ENCODE measurements at places on chromosomes 7 and 10. TPM values are rescaled to one million over a fixed set of nuclear protein-coding genes. Genes with fewer than 3 reads are reported as not detected.
A peak's percentile ranks its signal among the peaks of the same experiment; 100 is the strongest.

- peak; percentile 66 for DNase-seq
These were observed at the start of gene TWIST1 for GRCh38 chr7:19117091-19117869. Gene TWIST1 (minus strand): TSS chr7:19117636. CDS start chr7:19117321, 315 bp downstream.

DNA sequence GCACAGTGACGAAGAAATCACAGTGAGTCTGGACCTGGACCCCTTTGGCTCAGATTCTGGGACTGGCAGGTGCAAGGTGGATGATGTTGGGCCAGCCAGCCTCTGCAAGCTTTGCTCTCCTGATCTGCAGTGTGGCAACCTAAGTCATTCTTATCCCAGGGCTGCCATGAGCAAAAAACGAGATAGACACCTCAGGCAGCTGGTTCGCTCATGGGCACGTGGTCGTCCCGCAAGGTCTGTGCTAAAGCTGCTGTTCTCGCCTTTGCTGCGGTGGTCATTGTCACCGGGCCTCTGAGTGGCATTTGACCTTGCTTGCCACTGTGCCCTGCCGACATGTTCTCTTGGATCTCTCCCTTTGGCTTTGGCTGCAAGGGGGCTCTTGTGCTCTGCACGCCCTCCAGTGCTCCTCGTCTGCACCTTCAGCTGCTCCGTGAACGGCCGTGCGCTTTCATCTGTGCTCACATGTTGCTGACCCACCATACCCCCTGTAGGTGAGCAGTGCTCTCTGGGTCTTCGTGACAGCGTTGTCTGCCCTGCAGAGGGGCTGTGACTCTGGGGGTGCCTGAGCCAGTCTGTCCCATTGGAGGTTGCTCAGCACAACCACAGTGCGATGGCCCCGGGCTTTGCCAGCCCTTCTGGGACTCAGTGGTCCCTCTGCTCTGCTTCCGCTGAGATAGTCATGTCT is 317.0 kb downstream of the GLRX3 start:
- DNase-seq, result no peak

The FGL2 gene
- 10.9 TPM for total RNA-seq

DNA sequence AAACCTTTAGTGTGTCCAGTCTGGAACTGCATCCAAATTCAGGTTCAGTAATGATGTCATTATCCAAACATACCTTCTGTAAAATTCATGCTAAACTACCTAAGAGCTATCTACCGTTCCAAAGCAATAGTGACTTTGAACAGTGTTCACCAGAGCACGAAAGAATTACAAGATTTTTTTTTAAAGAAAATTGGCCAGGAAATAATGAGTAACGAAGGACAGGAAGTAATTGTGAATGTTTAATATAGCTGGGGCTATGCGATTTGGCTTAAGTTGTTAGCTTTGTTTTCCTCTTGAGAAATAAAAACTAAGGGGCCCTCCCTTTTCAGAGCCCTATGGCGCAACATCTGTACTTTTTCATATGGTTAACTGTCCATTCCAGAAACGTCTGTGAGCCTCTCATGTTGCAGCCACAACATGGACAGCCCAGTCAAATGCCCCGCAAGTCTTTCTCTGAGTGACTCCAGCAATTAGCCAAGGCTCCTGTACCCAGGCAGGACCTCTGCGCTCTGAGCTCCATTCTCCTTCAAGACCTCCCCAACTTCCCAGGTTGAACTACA is 694 bp upstream of the FAS start:
- DNase-seq, result peak; percentile 58

The CCDC172 gene
- not detected for total RNA-seq

The COL13A1 gene
- 4.9 TPM for total RNA-seq

The GRK5 gene
- 16.7 TPM for total RNA-seq

The CLCN1 gene
- 0.31 TPM for total RNA-seq

The INA gene
- total RNA-seq, result 2.0 TPM

GRCh38 chr7:3980300-3980643 is 679.2 kb downstream of the SDK1 start:
- no peak for DNase-seq

DNA sequence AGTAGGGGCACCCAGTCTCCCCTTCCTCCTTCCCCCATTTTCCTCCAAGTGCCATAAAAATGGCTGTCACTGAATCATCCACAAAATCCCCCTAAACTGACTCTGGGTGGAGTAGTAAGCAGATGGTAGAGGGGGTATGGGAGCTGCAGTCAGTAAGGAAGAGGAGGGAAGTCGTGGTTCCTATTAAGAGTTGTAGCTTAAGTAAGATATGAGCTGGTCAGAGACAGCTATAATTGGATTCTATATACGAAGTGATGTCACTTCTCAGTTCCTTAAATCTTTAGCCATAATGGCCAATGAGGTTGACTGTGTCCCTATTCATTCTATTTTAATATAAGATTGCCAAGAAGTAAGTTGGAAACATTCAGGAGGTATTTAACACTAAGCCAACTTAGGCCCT is 131.7 kb downstream of the SLC16A9 start:
- no peak for DNase-seq

The NRF1 gene
- 32.4 TPM for total RNA-seq

The TMEM213 gene
- not detected for total RNA-seq

DNA sequence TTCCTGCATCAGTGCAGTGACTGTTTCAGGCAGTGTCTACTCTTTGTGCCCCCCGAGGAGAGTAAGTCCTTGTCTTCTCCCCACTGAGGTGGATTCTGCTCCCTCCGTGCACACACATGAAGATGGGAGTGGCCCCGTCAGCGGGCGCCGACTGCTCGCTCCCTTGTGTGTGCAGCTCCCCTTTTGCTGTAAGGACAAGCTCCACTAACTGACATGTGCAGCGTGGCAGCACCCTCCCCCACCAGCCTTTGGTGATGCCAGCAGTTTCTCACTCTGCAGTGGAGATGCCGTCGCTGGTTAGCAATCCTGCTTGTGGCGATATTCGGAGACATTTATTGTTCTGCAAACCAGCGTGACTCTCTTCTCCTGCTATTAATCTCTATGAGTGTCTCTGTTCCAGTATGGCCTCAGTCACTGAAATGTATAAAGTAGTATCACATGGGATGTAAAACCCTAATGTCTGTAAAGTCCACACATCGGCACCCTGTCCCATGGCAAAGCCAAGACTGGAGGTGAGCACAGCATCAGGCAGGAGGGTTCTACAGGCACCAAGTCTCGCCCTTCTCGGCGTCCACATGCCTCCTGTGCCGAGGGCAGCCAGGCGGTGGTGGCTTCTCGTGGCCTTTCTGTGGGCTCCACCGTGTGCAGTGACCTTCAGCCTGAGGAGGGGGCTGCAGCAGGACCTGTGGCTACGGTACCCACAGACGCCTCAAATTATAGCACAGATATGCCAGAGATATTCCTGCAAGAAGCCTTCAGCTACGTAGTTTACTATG is 202.7 kb downstream of the EBF3 start:
- peak; percentile 29 for DNase-seq

GRCh38 chr7:50295133-50295532 is 9.4 kb upstream of the IKZF1 start:
- DNase-seq, result no peak

- no peak for DNase-seq
These were observed 89.9 kb upstream of the BTBD16 start for GRCh38 chr10:122181041-122181732.

- no peak for DNase-seq
These were observed 75.3 kb upstream of the FOXK1 start for GRCh38 chr7:4606797-4607196.

GRCh38 chr7:641269-641671 is 85.2 kb upstream of the DNAAF5 start:
- no peak for DNase-seq

The ADAM12 gene
- 12.3 TPM for total RNA-seq

- DNase-seq, result no peak
These were observed 58.0 kb upstream of the CELF2 start for GRCh38 chr10:10959666-10960065.

DNA sequence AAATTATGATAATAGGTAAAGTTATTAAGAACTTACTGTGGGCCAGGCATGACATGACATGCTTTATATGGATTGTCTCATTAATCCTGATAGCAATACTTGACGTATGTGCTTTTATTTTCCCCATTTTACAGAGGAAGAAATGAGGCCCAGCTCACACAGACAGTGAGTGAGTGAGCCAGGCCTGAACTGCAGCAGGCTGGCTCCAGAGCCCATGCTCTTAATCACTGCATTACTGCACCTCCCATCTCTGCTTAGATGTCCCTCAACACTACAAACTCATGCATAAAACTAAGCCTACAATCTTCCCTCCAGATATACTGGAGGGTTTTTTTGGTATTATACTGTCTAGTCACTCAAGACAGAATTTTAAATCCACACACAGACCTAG is 68.5 kb upstream of the OSBPL3 start:
- DNase-seq, result no peak

- DNase-seq, result no peak
These were observed 532.5 kb downstream of the GRM8 start for GRCh38 chr7:126720232-126720631.

- DNase-seq, result no peak
These were observed 158.2 kb upstream of the PTPRZ1 start for GRCh38 chr7:121714559-121715303.

The NPC1L1 gene
- total RNA-seq, result 0.10 TPM

The STOX1 gene
- total RNA-seq, result 1.1 TPM

The MINDY4 gene
- total RNA-seq, result 16.8 TPM

The OPN1SW gene
- not detected for total RNA-seq

- DNase-seq, result no peak
These were observed 77.3 kb downstream of the CALD1 start for GRCh38 chr7:134856691-134857090.

DNA sequence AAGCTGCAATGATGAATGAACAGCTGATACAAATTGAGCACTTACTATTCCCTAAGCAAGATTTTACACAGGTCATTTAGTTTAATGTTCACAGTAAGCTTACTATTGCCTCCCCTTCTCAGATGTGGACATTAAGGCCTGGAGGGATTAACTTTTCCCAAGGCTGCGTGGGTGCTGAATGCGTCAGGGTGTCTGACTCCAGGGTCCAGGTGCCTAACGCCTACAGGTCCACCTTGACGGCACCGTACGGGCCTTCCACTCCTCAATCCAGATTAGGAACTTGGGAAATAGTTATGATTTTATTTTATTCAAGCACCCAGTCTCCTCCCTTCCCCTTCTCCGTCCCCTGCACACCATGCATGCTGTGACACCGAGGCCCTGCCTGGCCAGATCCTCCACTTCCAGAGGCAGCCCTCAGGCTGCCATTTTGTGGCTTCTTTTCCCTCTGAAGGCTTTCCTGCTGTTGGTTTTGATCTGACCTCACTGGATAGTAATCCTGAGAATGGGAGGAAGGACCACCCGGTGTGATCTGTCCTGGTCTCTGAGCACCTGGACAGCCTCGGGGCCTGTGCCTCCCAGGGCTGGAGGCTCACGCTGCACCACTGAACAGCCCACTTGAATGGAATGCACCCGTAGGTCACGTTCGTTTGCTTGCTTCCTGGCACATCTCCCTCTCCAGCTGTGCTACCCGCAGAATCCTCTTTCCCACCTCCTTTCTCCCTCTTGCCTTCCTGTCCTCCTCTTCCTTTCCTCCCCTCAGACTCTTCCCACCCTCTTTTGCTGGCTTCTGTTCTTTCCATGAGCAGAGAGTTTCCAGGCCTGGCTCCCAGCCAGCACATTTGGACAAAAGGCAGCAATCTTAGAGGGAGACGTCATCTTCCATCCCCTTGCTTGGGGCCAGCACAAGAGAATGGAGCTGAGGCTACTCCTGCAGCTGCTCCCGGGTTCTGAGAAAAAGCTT is 14.4 kb downstream of the DENND2A start:
- DNase-seq, result peak; percentile 89

DNA sequence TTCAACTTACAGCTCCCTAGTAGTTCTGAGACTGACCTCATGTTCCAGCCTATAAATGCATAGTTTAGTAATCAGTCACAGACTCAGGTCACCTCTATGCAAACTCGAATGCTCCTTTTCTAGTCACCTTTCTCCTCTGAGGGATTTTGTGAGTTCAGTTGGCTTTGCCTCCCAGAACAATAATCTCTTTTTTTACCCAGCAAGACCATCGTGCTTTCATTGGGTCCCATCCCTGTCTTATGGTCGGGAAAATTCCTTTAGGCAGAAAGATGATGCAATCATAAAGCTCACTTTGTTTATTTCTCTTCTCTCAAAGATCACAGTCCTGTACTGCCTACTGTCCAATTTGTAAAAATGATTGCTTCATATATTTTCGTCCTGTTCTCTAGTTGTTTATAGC is 38.4 kb downstream of the TWIST1 start:
- no peak for DNase-seq

- no peak for DNase-seq
These were observed 49.8 kb upstream of the LEP start for GRCh38 chr7:128191136-128191844.

DNA sequence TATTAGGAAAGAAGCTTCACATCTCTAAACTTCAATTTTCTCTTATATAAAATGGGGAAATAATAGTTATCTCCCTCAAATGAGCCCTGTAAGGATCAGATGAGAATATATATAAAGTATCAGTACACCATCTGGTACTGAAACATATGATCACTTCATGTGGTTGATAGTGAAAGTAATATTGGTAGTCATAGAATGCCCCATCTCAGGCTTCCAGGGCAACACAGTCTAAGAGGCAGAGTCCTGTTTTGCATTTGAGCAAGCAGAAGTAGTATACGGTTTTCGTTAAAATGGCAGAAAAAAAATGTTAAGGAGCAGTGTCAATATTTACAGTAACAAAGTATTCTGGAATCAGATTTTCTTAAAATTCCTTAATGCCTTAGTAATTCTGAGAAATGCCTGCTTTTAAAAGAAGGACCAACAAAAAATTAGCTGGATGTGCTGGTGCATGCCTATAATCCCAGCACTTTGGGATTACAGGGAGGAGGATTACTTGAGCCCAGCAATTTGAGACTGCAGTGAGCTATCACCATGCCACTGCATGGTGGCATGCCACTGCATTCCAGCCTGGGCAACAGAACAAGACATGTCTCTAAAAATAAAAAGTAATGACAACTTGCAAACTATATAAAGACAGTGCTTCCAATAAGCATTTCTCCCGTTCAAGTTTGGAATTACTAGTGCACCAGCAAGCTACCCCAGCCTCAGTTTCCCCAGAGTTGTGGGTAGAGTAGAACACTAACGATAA is 19.8 kb downstream of the KBTBD2 start:
- no peak for DNase-seq

The NEUROG3 gene
- total RNA-seq, result not detected

- DNase-seq, result no peak
These were observed 39.4 kb downstream of the PLAU start for GRCh38 chr10:73950155-73950948.

The FEZF1 gene
- not detected for total RNA-seq
